Fibroblast of the aortic adventitia (primary cell): ENCODE measurements at places on chromosomes 12 and 14.

GRCh38 chr12:43131301-43131700, 420.7 kb downstream of the ADAMTS20 start:
- DNase-seq: no peak

- DNase-seq: no peak
Observed at GRCh38 chr12:99680276-99680675, 32.7 kb downstream of the GARIN6 start.

- no peak for DNase-seq
Observed at GRCh38 chr14:95683793-95684192, 2.4 kb upstream of the TCL1B start.

DNA sequence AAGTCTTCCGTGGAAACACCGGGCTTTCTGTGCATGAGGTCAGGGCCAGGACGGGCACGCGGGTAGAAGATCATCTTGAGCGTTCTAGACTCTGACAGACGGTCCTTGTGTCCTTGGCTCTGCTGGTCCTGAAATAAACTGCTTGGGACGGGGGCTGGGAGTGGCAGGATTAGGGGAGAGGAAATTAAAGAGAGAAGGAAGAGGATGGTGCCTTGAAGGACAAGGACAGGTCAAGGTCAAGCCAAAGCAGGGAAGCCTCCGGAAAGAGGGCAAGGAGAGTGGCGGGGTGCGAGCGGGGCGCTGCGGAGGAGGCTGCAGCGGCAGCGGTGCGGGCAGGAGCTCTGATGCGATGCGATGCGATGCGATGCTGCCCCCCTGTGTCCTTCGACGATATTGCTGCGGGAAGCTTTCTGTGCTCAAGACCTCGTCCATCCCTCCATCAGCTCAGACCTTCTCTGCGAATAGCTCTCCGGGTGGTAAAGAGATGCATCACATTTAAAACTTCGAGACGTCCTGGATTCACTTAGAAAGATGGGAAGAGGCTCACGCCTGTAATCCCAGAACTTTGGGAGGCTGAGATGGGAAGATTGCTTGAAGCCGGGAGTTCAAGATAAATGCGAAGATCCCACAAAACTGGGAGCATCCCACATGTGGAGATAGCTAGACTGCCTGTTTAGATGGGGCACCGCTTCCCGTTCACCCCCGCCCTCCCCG, 110.1 kb upstream of the TMEM132D start:
- DNase-seq: no peak

DNA sequence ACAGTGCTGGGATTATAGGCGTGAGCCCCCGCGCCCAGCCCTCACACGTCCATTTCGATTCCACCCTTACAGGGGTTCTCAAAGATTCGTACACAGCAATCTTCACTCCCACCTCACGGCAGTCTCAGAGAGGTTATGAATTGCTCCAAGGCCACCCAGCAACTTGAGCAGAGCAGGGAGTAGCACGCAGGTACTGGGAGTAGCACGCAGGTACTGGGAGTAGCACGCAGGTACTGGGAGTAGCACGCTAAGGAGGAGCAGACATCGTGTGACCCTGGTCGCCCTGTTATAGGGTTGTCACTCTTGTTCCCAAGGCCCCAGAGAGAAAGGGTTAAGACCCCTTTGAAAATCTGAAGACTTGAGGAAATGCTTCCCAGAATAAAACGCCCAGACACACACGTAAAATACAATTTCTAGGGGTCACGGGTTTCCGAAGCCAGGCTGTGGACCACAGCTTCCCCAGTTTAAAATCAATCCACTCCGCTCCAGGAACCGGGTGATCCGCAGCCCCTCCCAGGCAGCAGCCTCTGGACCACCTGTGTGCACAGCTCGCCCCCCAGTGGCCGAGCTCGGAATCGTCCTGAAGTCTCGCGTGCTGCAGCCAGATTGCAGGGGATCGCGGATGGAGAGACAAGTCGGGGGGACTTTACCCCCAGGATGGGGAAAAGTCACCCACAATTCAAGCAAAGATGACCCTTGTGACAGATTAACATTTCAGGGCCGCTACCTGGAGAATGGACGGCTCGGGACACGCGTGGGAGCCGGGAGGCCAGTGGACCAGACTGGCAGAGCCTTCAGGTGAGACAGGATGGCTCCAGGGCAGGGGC, 92.0 kb downstream of the SCARB1 start:
- DNase-seq: peak; percentile 74

DNA sequence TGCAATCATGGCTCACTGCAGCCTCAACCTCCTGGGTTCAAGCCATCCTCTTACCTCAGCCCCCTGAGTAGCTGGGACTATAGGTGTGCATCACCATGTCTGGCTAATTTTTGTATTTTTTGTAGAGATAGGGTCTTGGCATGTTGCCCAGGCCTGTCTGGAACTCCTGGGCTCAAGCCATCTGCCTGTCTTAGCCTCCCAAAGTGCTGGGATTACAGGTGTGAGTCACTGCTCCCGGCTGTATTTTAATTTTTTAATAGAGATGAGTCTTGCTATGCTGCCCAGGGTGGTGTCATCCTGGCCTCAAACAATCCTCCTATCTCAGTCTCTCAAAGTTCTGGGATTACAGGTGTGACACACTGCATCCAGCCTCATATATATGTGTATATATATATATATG, 31.7 kb upstream of the GPRC5A start:
- no peak for DNase-seq

DNA sequence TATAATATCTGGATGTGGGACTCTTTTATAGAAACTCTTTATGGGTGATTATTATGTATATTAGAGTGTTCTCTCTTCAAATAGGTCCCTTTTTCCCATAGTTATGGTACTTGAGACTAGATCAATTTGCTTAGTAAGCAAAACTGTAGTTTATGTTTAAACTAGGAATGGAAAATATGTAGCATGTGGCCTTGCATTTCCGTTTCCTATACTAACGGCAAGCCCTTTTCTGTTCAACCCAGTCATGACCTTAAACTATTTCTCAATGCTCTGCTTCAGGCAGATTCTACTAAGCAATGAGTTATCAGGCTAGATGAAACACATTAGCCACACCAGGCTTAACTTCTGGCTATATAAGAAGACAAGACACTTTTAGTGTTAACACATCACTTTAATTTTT, 84.6 kb downstream of the OTOGL start:
- DNase-seq: no peak

GRCh38 chr14:67934087-67934486, 114.5 kb downstream of the RAD51B start:
- DNase-seq: peak; percentile 93

DNA sequence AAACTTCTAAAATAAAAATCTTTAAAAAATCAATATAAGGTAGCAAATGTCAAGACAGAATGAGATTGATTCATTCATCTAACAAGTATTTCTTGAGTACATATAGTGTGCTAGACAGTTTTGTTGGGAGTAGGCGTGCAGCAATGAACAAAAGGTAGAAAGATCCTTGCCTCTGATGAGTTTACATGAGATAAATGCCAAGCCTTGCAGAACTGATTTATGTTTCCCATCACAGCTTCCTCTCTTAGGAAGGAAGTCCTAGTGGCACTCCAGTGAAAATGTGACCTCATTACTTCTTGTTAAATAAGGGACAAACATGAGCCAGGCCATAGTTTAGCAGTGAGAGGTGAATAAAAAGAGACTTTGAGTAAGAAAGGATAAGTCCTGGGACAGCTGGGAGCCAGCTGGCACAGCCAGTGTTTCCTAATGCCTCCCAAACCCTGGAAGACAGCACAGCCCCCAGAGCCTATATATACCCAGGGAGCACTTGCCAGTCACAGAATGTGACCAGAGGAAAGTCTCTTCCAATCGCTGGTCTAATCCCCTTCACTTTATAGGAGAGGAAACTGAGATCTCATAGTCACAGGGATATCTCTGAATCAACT, 4.7 kb upstream of the COCH start:
- no peak for DNase-seq

GRCh38 chr12:16323010-16323409, 24.4 kb upstream of the MGST1 start:
- DNase-seq: peak; percentile 24

DNA sequence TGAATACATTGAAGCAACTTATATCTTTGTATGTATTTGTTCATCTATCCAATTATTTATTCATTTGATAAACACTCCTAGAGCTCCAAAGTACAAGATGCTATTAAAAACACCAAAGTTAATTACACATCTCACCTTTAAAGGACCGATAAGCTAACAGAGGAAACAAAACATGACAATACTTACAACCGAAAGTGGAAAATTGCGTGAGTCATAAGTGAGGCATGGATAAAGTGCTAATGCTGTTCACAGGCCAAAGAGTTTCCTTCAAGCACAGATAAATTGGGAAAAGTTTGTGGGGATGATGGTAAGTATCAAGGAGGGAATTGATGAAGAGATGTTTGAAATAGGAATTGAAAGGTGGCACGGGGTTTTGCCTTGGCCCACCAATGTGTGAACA, 172.8 kb upstream of the KITLG start:
- peak; percentile 37 for DNase-seq

- DNase-seq: no peak
Observed at GRCh38 chr12:104480012-104480411, 23.3 kb downstream of the CHST11 start.

DNA sequence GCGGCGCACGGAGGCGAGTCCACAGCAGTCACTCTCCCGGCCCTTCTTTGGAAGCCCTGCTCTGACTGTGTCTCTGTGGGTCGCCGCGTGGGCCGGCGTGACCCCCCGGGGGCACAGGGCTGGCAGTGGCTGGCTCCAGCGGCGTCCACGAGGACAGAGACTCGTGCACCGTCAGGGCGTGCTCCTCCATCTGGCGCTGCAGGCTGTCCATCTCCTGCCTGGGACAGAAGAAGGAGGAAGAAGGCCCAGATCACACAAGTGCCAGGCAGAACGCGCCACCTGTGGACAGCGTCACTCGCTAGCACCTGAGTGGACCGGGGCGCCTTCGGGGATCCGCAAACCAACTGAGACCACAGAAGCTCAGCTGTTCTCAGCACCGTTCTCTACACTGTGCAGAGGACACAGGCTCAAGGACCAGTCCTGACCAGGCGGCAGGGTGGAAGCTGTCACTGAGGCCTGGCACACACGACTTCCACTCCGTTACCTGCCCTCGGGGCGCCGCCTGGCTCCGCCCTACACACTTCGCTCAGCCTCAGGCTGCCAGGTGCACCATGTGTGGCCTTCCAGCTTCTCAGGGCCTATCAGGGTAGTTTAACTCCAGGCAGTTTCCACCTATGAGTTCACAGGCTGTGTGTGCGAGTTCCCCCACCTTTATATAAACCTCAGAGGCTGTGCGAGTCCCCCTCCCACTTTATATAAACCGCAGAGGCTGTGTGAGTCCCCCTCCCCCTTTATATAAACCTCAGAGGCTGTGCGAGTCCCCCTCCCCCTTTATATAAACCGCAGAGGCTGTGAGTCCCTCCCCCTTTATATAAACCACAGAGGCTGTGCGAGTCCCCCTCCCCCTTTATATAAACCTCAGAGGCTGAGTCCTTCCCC, 11.7 kb upstream of the ANKLE2 start:
- no peak for DNase-seq

DNA sequence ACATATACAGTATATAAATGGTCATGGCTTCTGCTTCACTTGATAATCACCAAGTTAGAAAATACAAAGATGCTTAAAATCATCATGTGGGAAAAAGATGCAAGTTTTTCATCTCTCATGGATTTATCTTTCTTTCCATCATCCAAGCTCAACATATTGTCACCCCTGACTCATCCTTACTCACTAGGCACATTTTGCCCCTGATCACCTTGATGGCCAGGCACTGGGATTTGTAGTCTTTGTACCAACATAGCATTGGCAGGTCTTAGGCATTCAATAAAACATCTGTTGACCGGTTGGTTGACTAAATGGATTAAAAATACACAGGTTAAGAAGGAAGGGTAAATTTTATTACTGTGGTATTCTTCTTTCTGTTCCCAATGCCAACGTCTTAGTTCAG, 28.1 kb downstream of the KLHDC2 start:
- no peak for DNase-seq

GRCh38 chr14:100278702-100279101, 27.5 kb downstream of the SLC25A29 start:
- peak; percentile 60 for DNase-seq

DNA sequence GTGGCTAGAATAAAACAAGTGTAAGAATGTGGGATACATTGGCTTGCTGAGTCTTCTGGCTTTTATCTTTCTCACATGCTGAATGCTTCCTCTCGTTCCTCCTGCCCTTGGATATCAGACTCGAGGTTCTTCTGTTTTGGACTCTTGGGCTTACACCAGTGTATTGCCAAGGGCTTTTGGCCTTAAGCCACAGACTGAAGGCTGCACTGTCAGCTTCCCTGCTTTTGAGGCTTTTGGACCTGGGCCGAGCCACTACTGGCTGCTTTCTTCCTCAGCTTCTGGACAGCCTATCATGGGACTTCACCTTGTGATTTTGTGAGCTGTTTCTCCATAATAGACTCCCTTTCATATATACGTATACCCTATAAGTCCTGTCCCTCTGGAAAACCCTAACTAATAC, 300.9 kb upstream of the STXBP6 start:
- no peak for DNase-seq

GRCh38 chr12:124764870-124765580, 98.6 kb downstream of the SCARB1 start:
- peak; percentile 98 for DNase-seq

- no peak for DNase-seq
Observed at GRCh38 chr12:113207613-113208040, 13.6 kb upstream of the TPCN1 start.

GRCh38 chr12:42450248-42450647, 124.3 kb downstream of the PPHLN1 start:
- peak; percentile 38 for DNase-seq

- DNase-seq: peak; percentile 30
Observed at GRCh38 chr14:86902176-86902950, 1090.6 kb downstream of the GALC start.

DNA sequence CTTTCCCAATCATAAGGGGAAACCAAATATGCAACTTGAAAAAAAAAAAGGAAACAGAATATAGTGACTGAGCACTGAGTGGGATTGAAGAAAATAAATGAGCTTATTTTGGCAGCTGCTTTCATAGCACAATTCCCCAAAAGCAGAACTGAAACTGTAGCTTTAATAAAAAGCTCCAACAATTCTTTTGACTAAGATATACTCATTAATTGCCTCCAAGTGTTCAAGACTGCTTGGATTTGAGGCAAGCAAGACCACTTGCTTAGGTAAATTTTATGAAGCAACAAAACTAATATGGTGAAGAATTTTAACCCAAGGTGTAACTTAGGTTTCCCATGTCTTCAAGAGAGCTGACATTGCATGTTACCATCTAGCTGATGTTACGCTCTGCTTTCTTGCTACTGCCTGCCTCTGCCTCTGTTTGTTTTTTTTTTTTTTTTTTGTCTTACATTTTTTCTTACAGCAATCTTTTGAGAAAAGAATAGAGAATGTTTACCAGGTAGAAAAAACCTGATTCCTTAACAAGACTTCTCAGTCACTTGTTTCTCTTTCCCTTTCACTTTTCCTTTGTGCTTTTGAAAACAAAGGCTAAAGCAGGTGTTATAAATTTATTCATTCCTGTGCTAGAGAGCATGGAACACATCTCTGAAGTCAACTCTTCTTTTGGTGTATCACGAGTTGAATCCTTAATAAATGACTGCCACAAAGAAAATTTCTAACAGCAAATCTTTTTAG, 134.4 kb downstream of the BCAT1 start:
- DNase-seq: no peak

GRCh38 chr12:113310489-113310888, 24.4 kb downstream of the SLC8B1 start:
- DNase-seq: no peak
